ENCODE measurements at places on chromosomes 7 and 10. TPM values are rescaled to one million over a fixed set of nuclear protein-coding genes. Genes with fewer than 3 reads are reported as not detected.

DNA sequence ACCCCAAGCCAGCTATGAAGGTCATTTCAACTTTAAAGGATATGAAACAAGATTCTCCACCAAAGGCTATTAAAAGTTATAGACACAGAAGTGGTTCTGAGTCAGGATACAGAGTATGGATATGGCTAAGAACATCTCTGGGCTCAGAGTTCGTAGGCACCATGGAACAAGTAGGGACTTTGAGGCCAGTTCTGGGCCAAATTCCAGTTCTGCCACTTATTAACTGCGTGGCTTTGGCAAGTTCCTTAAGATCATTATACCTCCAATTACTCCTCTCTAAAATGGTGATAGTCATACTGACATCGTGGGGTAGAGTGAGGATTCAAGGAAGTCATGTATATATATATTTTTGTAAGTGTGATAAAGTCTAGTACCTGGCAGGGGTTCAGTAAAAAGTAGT lies 105.8 kb upstream of the NFE2L3 start:
- no peak for DNase-seq

GRCh38 chr7:31110331-31111108 lies 58.4 kb downstream of the ADCYAP1R1 start:
- no peak for DNase-seq

TCTN3 gene
- total RNA-seq: 57.9 TPM

MYPN gene
- 0.06 TPM for total RNA-seq

- no peak for DNase-seq
Observed at GRCh38 chr7:103972779-103973434, 16.6 kb downstream of the RELN start.

GDF2 gene
- not detected for total RNA-seq

CDK1 gene
- total RNA-seq: 44.4 TPM

KNDC1 gene
- 14.3 TPM for total RNA-seq

DNA sequence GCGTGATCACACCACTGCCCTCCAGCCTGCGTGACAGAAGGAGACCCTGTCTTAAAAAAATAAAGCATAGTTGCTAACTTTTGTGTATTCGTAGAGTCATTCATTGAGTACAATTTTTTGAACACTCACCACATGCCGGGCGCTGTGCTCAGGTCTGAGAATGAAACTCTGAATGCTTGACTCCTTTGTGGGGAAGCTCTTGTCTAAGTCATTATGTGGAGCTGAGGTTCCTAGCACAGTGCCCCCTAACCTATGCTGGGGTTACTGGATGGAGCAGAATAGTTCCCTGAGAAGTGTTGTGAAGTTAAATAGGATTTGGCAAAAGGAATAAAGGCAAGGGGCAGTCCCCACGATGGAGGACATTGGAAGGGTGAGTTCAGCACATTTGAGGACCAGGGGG lies 123.3 kb downstream of the CELF2 start:
- DNase-seq: no peak

LIPJ gene
- 0.28 TPM for total RNA-seq

DNA sequence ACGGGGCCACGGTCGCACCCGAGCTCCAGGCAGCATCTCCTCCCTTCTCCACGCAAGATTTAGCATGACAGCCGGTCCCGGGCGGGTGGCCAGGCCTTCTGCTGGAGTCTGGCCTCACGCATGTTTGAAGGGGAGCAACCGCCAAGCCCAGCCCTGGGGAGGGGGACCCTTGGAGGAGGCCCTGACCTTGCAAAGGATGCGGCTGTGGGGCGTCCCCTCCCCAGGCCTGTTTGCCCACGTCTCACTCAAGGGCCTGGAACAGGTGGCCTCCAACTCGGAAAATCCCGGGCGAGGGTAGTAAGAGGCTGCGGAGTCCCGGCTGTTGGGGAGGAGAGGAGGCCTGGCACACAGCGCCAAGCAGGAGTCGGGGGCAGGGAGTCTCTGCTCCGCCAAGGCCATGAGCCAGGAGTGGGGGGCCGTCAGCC lies 50.6 kb upstream of the DPYSL4 start:
- DNase-seq: no peak

- no peak for DNase-seq
Observed at GRCh38 chr10:68574051-68574450, 13.9 kb downstream of the TET1 start.

DNAJC12 gene
- 15.5 TPM for total RNA-seq

PTF1A gene
- 0.22 TPM for total RNA-seq

- no peak for DNase-seq
Observed at GRCh38 chr10:25382029-25382810, 207.4 kb downstream of the GPR158 start.

DNA sequence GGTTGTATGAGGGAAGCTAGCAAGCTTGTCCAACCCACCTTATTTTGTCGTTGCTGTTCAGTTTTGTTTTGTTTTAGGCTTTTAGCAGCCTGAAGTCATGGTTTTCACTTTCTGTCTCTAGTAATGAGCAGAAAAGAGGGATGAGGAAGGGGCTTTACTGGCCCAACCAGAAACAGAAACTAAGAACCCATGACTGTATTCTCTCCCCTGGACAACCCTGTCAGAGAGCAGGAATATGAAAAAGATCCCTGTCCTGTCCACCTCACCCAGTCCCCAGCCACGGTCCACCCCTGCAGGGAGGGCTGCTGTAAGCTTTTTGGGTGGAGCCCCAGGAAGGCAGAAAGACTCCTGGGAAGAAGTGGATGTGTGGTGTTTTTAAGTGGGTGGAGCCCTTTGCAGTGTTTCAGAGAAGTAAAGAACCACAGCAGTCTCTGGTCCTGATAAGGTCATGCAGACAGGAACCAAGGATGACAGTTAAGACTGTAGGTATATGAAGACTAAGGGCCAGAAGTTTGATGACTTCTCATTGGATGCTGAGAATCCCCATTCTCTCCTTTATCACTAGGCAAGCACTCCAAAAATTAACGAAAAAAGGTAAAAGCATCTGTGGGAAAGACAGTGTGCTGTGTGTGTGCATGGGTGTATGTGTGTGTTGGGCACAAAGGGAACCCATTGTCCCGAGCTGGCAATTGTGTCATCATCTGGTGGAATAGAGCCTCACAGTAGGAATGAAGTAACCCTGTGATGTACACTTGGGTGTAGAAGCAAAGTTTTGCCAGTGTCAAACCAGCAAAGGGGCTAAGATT lies 13.8 kb downstream of the MRPL32 start:
- DNase-seq: no peak

GRCh38 chr7:112502700-112503099 lies 21.9 kb downstream of the LSMEM1 start:
- no peak for DNase-seq

GRCh38 chr10:5468262-5469106 lies 30.9 kb downstream of the CALML5 start:
- DNase-seq: no peak

GRID2IP gene
- 0.30 TPM for total RNA-seq
